ENCODE measurements at places on chromosomes 13 and 19.

GRCh38 chr13:77300176-77301037, 26.5 kb downstream of the MYCBP2 start:
- H3K27me3 ChIP-seq: no peaks in the 10 kb centered on the region
- no peaks in the 10 kb centered on the region for H3K4me1 ChIP-seq
- no peak for DNase-seq
- no peak overlapping the region for H3K4me3 ChIP-seq

GRCh38 chr19:58014141-58014540, 11.5 kb upstream of the ZNF606 start:
- H3K4me1 ChIP-seq: no peaks in the 10 kb centered on the region
- DNase-seq: no peak
- H3K27me3 ChIP-seq: no peaks in the 10 kb centered on the region
- H3K36me3 ChIP-seq: no peaks in the 10 kb centered on the region

GRCh38 chr13:76351541-76352229, 534.5 kb downstream of the KCTD12 start:
- no peaks in the 10 kb centered on the region for H3K27me3 ChIP-seq
- H3K4me3 ChIP-seq: no peak overlapping the region
- no peaks in the 10 kb centered on the region for H3K36me3 ChIP-seq
- no peak overlapping the region for H3K27ac ChIP-seq

DNA sequence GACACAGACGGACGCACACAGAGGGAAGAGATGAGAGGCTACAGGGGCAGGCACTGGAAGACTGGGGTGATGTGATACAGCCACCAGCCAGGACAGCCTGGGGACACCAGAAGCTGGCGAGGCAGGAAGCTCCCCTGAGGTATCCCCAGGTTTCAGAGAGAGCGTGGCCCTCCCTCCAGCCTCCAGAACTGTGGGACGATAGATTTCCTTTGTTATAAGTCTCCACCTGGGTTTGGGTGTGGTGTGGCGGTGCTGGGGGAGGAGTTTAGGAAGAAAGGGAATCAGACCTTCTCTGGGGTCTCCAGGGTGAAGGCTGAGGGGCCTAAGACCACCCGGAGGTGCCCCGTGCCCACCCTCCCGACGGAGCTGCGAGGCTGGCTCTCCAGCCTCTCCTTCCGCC, 2.7 kb upstream of the ASPDH start:
- peaks cover 26% of the 10 kb centered on the region for H3K27me3 ChIP-seq

DNA sequence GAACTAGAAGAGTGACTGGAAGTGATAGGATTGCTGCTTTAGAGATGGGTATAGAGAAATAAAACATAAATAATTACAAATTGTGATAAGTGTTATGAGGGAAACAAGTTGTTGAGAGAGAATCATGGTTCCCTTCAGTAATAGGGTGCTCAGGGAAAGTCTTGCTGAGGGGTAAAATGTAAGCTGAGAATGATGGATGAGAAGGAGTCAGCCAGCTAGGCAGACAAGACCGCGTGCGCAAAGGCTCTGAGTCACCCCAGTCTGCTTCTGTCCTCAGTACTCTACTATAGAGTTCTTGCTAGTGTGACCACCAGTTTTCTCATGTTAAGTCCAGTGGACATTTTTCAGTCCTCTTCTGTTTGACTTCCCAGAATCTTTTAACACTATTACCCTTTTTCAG, 39.5 kb downstream of the PCCA start:
- H3K27me3 ChIP-seq: no peaks in the 10 kb centered on the region
- H3K27ac ChIP-seq: no peak overlapping the region
- H3K36me3 ChIP-seq: no peaks in the 10 kb centered on the region
- no peak overlapping the region for H3K4me3 ChIP-seq
- H3K4me1 ChIP-seq: no peaks in the 10 kb centered on the region

DNA sequence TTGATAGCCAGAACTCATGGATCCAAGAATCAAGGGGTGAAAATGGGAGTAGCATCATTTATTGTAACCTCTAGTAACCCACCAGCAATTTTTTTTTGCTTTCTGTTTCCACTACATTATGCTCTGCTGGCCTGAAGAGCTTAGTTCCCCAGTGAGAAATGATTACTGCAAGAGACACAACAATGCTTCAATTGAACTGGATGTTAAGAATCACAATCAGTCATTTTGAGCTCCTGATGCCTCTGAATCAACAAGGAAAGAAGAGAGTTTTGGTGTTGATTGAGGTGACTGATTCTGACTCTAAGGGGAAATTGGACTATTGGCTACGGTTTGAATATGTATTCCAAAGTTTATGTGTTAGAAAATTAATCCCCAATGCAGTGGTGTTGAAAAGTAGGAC, 1084.4 kb downstream of the SLITRK1 start:
- DNase-seq: no peak
- H3K27me3 ChIP-seq: no peaks in the 10 kb centered on the region
- H3K36me3 ChIP-seq: no peaks in the 10 kb centered on the region
- no peak overlapping the region for H3K4me3 ChIP-seq
- no peaks in the 10 kb centered on the region for H3K4me1 ChIP-seq
- no peak overlapping the region for H3K27ac ChIP-seq

DNA sequence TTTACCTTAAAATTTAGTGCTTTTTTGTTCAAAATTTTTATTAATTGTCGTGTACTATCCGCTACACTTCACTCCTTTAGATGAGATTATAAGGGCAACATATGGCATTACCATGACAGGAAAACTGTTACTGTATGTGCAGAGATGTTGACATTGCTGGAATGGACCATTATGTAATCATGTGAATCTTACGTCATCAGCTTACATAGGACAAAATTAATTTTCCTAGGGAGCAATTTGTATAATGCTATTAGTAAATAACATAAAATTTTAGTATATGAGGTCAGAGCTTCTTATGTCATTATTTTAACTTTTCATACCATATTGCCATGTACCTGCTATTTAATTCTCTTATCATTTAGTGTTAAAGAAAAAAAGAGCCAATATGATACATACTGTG, 110.4 kb upstream of the KLHL1 start:
- no peaks in the 10 kb centered on the region for H3K36me3 ChIP-seq
- no peaks in the 10 kb centered on the region for H3K27me3 ChIP-seq
- no peaks in the 10 kb centered on the region for H3K4me1 ChIP-seq
- no peak for DNase-seq
- no peak overlapping the region for H3K4me3 ChIP-seq
- no peak overlapping the region for H3K27ac ChIP-seq

DNA sequence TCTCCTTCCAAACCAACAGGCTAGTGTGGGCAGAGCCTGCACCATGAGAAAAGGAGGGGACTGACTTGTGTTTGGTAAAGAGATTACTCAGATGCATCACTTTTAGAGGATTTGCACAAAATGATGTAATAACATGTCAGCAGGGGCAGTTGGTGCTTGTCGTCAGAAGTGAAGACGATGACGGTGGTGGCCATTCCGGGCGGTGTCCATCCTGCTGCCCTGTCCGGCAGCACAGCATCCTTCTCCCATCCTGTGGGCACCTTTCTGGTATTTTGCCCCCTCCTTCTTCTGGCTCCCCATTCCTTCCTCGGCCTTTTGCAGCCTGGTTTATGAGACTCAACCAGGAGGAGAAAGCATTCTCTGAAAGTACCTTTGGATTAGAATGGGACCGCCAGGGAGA, 160.1 kb downstream of the TEX29 start:
- H3K27me3 ChIP-seq: peaks cover 7% of the 10 kb centered on the region
- H3K36me3 ChIP-seq: no peaks in the 10 kb centered on the region
- DNase-seq: no peak
- no peak overlapping the region for H3K4me3 ChIP-seq

DNA sequence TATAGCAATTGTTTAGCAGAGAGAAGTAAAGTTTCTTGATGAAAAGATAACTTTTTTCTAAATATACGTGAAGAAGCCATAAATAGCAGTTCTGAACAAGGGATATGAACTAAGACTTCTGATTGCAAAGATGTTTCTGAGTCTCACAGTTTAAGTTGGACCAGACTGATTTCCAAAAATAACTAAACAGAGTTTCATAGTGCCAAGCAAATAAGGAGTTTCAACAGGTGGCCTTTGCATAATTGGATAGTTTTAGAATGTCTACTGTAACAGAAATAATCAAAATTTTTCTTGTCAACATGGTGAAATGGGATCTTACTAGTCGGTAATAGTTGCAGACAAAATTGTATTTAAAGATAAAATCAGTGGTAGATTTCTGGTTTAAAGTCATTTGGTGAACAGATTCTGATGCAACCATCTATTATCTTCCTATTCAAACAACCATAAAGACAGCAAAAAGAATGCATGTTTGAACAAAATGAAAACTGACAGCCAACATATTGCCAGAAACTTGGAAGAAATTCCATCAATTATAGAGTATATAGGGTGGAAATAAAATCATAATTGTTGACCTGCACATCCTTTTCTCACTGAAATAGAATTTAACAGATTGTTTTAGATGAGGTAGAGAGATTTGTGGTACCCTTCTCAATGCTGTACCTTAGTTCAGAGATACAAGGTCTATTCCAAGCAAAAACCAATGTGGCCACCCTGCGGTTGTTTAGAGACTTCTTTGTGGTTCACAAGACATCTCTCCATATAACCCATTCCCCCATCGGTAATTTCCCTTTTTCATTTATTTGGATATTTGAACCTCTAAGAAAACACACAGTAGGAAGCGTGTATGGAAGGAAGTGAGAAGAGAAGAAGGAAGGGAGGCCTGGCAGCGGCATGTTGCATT, 275.3 kb downstream of the COG6 start:
- H3K4me3 ChIP-seq: no peak overlapping the region
- H3K27ac ChIP-seq: no peak overlapping the region
- no peaks in the 10 kb centered on the region for H3K4me1 ChIP-seq
- H3K27me3 ChIP-seq: no peaks in the 10 kb centered on the region
- no peaks in the 10 kb centered on the region for H3K36me3 ChIP-seq

DNA sequence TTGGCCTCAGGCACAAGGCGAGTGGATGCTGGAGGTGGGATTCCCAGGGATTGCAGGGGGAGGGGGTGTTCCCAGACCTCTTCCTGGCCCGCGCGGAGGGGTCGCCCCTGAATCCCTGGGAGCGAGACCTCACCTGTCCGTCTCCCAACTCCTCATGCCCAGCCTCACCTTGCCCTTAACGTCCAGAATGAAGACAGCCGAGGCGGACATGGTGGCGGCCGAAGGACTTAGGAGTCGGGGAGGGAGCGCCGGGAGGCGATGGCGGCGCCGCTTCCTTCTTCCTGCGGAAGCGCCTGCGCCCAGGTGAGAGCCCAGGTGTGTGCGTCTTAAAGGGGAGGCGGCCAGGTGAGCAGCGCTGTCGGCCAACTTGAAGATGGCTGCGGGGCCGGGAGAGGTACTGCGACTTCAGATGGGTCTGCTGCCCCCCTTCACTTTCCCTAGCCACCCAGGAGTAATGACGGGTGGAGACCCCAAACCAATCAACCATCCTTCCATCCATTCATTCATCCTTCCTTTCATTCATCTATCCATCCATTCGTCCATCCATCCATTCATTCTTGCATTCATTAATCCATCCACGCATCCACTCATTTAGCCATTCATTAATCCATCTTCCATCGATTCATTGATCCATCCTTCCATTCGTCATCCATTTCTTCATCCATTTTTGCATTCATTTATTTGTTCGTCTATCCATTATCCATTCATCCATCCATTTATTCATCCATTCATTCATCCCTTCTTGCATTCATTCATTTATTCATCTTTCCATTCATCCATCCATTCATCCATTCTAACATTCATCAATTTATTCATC, at the start of gene AP1M2:
Gene AP1M2 (minus strand): TSS at position 291 of the 817 bp plus-strand sequence. CDS start 81 bp downstream, at position 210.
- H3K4me3 ChIP-seq: peak within 1 kb of the TSS; percentile 68
- H3K27ac ChIP-seq: peak within 1 kb of the TSS; percentile 32
- H3K36me3 ChIP-seq: no peaks in the 10 kb centered on the region
- no peaks in the 10 kb centered on the region for H3K4me1 ChIP-seq
- no peak for DNase-seq

GRCh38 chr13:93225610-93226009, 997 bp upstream of the GPC6 start:
- H3K4me1 ChIP-seq: no peaks in the 10 kb centered on the region
- no peak overlapping the region for H3K4me3 ChIP-seq
- no peak for DNase-seq

- no peak overlapping the region for H3K4me3 ChIP-seq
- H3K27me3 ChIP-seq: no peaks in the 10 kb centered on the region
- no peaks in the 10 kb centered on the region for H3K36me3 ChIP-seq
- no peaks in the 10 kb centered on the region for H3K4me1 ChIP-seq
Measured at GRCh38 chr19:16760990-16761389, 41.3 kb downstream of the NWD1 start.

All from breast epithelium (tissue), 4 donors.